ENCODE measurements at places on chromosomes 7 and 10. TPM values are rescaled to one million over a fixed set of nuclear protein-coding genes. Genes with fewer than 3 reads are reported as not detected.

TFR2 gene
- total RNA-seq: 0.22 TPM

AKR1C3 gene
- 0.75 TPM for total RNA-seq

- peak overlapping the region; percentile 93 for H3K27ac ChIP-seq
- no peak overlapping the region for H3K4me3 ChIP-seq
- DNase-seq: peak; percentile 96
- no peaks in the 10 kb centered on the region for H3K36me3 ChIP-seq
- H3K4me1 ChIP-seq: peaks cover 14% of the 10 kb centered on the region
Observed at GRCh38 chr10:88926566-88927415, 25.8 kb downstream of the ACTA2 start.

GRCh38 chr7:132061937-132062336 is 505.5 kb upstream of the PODXL start:
- DNase-seq: no peak
- H3K27me3 ChIP-seq: peaks cover 2% of the 10 kb centered on the region
- no peak overlapping the region for H3K27ac ChIP-seq
- H3K36me3 ChIP-seq: no peaks in the 10 kb centered on the region

- no peak for DNase-seq
- H3K36me3 ChIP-seq: no peaks in the 10 kb centered on the region
- no peak overlapping the region for H3K4me3 ChIP-seq
Observed at GRCh38 chr7:34487391-34488115, 170.5 kb upstream of the NPSR1 start.

- peaks cover 9% of the 10 kb centered on the region for H3K4me1 ChIP-seq
- peak overlapping the region; percentile 86 for H3K4me3 ChIP-seq
- DNase-seq: peak; percentile 60
- no peaks in the 10 kb centered on the region for H3K27me3 ChIP-seq
- no peaks in the 10 kb centered on the region for H3K36me3 ChIP-seq
Observed at GRCh38 chr7:80135309-80136104, 876 bp downstream of the GNAI1 start.

GRCh38 chr10:13414855-13415254 is 66.8 kb upstream of the SEPHS1 start:
- no peaks in the 10 kb centered on the region for H3K36me3 ChIP-seq
- no peaks in the 10 kb centered on the region for H3K27me3 ChIP-seq
- H3K4me1 ChIP-seq: no peaks in the 10 kb centered on the region
- no peak for DNase-seq
